ENCODE measurements at places on chromosomes 1 and 21.

DNA sequence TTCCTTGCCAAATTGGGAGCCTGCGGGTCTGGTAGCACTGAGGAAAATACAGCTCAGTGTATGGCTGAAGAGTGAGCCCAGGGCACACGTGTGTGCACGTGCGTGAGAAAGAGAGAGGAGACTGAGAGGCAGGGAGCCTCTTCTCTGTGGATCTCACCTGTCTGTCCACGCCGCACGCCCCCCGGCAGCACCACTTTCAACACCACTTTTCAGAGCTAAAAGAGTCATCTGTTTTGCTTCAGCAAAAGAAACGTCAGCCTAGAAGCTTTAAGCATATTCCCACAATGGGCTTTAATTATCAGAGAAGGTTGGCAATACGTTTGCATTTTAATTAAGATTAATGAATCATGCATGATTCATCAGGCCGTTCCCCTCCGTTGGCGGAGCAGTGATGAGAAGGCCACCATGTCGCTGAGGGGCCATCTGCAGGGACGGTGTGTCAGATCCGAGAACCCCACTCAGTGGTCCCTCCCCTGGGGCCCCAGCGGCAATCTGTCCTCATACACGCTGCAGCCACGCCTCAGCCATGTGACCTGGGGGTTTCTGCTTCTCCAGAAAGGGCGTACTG is 56.8 kb downstream of the SIK1 start:
- DNase-seq = no peak

DNA sequence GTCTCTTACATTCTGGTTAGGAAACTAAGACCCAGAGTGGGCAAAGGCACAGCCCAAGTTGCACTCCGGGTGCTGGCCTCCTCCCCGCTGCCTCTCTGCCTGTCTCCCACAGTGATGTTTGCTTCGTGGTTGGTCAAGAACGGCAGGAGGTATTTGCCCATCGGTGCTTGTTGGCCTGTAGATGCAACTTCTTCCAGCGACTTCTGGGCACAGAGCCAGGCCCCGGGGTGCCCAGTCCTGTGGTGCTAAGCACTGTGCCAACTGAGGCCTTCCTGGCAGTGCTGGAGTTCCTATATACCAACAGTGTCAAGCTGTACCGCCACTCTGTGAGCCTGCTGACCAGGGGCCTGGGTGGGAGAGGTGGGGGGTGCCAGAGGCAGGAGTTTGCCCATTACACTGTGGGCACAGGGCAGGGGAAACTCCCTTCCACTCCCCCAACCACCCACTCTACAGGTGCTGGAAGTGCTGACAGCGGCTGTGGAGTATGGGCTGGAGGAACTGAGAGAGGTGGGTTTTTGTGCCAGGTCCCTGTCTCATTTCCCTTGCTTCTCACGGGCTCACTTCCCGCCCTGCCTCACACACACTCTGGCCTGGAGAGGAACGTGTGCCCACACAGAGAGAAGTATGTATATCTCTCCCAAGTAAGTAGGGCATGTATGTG is 1.9 kb downstream of the BTBD19 start:
- no peak for DNase-seq

DNA sequence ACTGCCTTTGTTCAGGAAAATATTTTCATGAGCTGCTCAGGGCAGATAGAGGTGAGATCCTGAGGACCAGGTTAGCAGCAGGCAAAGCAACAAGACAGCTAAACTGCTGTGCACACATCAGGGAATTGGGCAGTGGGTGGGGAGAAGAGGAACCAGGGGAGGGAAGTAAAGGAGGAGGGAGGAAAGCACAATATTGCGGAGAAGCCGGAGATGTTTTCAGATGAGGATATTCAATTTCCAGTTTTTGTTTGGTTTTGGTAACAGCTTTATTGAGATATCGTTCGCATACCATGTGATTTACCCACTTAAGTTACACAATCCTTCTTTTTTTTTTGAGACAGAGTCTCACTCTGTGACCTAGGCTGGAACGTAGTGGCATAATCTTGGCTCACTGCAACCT is 34.5 kb downstream of the EPHA10 start:
- DNase-seq = no peak

- DNase-seq = no peak
These were observed 7.5 kb downstream of the NBPF1 start for GRCh38 chr1:16605532-16606505.

- DNase-seq = no peak
These were observed 140.4 kb upstream of the ADGRL2 start for GRCh38 chr1:81660286-81660685.

- no peak for DNase-seq
These were observed 70.2 kb upstream of the S1PR1 start for GRCh38 chr1:101166583-101167120.

DNA sequence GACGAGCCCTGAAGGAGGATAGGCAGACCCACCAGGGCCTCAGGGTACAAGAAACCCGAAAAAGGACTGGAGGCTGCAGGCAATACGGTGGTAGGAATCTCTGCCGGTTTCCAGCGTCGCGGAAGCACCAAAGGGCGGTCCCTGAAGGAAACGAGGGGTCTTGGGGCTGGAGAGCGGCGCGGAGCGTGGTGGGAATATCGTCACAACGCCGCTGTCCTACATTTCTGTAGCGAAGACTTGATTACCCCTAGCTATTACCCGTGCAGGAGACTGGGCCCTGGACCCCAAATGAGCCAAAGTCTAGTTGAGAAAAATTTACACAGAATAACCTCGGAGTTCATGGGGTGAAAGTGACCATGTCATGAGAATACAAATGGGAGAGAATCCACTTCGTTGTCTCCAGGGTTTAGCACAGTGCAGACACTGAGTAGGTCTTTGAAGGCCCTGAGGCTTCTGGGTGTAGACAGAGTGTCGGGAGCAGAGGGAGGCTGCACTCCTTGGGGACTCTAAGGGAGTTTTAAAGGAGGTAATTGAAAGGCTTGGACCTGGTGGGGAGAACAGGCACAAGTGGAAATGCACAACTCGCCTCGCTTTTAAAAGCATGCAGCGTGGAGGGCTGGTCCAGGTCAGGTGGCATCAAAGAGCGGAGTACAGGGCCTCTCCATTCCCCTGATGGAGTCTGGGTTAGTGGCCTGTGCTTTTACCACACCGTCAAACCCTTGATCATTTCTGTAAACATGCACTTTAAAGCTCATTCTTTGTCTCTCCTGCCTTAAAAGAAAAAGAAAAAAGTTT is 1.5 kb downstream of the ATP1A1 start:
- DNase-seq = no peak

GRCh38 chr1:55588309-55588708 is 373.1 kb upstream of the USP24 start:
- DNase-seq = no peak

DNA sequence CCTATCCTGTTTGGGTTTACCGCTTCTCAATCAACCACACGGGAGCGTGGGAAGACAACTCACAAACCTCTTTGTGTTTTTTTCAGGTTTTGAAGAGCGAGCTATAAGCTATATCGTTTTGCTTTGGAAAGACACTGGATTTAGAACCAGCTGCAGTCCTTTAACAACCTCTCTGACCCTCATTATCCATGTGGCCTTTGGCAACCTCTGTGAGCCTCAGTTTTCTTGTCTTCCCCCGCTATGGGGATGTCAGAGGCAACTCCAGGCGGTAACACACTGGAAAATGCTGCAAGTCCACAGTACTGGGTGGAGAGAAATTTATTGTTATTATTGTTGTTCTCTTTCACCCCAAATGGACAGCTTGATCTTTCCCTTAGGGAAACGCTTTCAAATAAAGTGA is 100.0 kb downstream of the ETS2 start:
- no peak for DNase-seq

- no peak for DNase-seq
These were observed 86.0 kb downstream of the MATN1 start for GRCh38 chr1:30637183-30637980.

GRCh38 chr21:34351786-34352241 is 12.0 kb upstream of the KCNE2 start:
- no peak for DNase-seq

- no peak for DNase-seq
These were observed 42.3 kb upstream of the RUNX3 start for GRCh38 chr1:24972221-24972914.

- DNase-seq = peak; percentile 75
These were observed 22.6 kb upstream of the RNF187 start for GRCh38 chr1:228464487-228464983.

- no peak for DNase-seq
These were observed 99.0 kb upstream of the C1orf105 start for GRCh38 chr1:172321451-172321850.

- no peak for DNase-seq
These were observed 62.5 kb upstream of the ZP4 start for GRCh38 chr1:237953238-237953637.

DNA sequence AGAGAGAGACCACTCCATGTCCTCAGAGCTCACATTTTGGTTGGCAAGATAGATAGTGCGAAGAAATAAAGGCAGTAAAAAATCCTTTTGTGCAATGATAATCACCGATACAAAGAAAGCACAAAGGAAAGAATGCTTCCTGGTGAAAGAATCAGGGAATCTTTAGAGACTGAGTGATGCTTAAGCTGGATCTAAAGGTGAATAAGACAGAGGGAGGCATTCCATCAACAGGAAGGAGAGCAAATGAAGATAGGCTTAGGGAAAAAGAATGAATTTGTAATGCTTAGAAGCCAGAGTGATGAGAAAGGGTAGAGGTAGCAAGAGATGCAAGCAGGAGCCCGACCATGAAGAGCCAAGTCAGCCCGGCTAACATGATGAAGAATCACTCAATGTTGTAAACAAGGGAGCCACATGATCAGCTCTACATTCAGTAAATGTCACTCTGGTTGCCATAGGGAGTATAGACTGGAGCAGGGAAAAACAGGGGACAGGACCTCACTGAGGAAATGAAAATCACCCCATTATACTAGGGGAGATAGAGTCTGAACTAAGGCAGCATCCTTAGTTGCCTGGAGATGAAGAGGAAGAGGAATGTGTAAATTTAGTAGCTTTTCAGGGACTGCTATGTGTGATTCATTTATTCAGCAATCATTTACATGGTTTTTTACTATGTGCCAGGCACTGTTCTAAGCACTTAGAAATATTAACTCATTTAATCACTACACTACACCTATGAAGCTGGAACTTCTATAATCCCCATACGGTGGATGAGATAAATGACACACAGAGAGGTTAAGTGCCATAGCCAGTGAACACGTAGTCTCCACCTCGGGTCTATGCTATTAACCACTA is 402.6 kb upstream of the NFIA start:
- no peak for DNase-seq

DNA sequence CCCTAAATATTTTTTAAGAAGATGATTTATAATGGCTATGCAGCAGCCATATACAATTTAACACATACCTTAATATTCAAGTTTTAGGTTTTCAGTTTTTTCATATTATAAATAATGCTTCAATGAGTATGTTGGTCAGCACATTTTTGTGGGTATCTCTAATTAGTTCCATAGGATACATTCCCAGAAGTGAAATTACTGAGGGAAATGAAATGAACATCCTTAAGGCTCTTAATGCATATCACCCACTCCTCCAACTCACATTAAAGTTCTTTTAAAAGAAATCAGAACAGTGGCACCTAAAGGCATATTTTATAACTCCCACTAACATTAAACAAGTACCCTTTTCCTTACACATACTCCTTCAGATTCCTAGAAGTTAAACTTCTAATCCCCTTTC is 56.1 kb downstream of the EYA3 start:
- DNase-seq = no peak

GRCh38 chr1:29238620-29239002 is 2.3 kb downstream of the PTPRU start:
- no peak for DNase-seq

- no peak for DNase-seq
These were observed 187.8 kb upstream of the HP1BP3 start for GRCh38 chr1:20974951-20975350.

DNA sequence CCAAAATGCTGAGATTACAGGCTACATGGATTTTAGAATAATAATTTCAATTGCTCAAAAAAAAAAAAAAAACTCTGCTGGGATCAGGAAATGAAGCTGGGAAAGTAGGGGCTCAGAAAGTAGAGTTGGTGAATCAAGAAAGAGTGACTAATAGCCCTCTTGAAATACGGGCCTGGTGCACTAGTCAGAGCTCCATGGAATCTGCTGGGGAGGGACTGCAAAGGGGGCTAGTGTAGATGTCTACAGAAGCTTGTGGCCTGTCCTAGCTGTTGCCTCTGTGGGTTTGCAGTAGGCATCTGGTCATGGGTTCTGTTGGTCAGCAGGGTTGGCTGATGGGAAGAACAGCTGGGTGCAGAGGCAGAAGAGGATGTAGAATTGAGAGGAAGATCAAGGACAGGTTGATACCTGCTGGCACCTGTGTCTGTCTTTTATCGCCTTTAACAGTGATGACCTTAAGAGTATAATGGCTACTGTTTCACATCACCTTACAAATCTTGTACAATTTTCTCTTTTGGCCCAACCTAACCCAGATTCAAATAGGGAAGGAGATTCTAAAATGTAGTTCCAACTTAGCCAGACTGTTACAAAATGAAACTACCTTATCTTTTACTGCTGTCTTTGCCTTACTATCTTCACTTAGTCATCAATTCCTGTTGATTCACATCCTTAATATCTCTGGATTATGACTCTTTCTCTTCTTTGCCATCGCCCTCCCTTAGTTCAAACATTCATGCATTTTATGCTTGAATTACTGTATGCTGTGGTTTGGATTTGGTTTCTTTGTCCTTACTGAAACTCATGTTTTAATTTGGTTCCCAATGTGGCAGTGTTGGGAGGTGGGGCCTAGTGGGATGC is 126.2 kb downstream of the GIPC2 start:
- DNase-seq = no peak

GRCh38 chr21:45867671-45868081 is 113.9 kb upstream of the COL6A1 start:
- DNase-seq = no peak

DNA sequence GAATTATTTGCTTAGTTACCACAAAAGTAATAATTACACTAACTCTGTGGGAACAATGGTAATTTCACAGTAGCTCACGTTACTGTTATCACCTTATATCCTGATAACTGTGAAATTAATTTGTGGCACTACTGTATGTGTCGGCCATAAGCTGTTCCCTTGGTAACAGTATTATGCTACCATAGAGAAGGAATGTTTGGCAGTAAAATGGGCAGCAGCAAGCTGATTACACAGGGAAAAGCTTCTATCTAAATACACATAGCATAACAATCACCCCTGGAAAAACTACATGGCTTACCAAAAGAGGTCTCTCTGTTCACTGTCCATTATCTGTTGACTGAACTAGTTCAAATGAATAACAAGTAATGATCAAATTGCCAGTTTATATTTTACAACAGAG is 124.1 kb downstream of the DPYD start:
- DNase-seq = no peak

- DNase-seq = no peak
These were observed 58.0 kb downstream of the FAAP20 start for GRCh38 chr1:2136386-2137235.

DNA sequence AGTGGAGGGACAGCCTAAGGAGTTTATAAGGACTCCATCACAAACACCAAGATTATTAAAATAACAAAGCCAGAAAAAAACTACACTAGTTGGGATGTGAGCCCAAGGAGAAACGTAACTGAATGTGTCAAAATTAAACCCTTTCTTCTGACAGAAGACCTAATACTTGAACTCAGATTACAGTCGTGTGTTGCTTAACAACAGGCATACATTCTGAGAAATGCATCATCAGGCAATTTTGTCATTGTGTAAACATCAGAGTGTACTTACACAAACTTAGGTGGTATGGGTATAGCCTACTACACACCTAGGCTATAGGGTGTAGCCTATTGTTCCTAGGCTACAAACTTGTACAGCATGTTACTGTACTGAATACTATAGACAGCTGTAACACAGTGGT is 23.4 kb downstream of the DSTYK start:
- no peak for DNase-seq

GRCh38 chr1:243842161-243842560 is 7.9 kb downstream of the AKT3 start:
- DNase-seq = no peak

- DNase-seq = no peak
These were observed 39.6 kb upstream of the TBX15 start for GRCh38 chr1:119027759-119028158.
